ENCODE measurements at places on chromosomes 5 and 9.

GRCh38 chr5:57431759-57432158 is 50.9 kb downstream of the ACTBL2 start:
- no peak for DNase-seq

DNA sequence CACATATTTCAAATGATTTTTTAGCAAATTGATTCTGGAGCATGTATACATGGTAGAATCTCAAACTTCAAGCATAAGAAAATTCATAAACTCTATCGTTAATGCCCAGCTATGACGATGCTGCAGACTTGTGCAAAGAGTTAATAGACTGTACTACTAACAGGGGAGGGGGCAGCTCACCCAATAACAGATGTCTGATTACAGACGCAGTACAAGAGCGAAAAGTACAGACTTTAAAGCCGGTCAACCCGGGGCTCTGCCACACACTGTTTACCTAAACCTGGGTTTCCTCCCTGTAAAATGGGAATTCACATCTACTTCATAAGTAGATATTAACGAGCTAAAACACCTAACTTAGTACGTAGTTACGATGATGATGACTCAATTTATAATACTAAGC is 651 bp downstream of the TRIM23 start:
- DNase-seq = no peak

DNA sequence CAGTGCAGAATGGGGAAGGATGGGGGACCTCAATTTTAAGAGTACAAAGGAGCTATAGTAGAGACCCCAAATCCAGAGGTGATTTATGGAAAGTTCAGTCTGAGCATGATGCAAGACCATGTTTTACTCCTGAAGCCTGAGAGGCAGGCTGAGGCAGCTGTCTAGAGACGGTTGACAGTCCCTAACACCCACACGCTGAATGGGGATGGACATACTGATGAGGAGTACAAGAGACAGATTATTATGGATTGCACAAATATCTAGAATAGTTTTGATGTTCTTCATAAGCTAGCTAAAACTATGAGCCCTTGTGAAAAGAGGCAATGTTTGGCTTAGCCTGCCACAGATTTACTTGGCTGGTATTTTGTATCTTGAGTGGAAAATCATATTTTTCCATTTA is 64.5 kb downstream of the PRR16 start:
- DNase-seq = no peak

DNA sequence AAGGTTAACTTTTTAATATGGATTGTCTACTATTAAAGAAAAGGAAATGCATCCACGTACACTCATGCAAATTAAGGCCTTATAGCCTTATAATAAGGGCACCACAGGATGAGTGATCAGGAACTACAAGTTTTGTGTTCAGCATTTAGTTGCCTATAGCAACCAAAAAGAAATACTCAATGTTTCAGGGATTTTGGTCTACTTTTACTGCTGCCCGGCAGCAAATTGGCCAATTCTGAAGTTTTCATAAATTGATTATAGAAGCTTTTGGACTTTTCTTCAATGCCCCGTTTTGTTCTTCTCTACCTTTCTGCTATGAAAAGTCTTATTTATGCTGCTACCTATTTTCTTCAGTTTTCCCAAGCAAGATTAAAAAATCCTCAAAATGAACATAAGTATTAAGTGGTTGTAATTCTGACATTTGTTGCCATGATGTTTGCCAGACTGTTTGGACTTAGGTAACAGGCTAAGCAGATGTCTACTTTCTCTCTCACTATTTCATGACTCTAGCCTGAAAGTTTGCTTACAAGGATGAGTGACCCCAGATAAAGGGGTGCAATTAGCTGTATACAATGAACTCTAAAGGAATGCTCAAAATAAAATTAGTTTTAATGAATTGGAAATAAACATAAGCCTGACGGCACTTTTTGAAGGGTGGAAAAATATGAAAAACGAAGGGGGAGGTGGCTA is 391.5 kb upstream of the DAB2 start:
- no peak for DNase-seq

DNA sequence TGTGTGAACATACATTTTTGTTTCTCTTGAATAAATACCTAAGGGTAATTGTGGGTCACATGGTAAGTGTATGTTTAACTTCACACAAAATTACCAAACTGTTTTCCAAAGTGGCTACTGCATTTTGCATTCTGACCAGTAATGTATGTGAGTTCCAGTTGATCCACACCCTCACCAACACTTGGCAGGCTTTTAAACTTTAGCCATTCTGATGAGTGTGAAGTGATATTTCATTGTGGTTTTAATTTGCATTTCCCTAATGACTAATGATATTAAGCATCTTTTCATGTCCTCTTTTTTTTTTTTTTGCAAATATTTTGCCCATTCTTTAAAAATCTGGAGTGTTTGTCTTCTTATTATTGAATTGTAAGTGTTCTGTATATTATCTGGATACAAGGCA is 53.5 kb upstream of the MAST4 start:
- DNase-seq = no peak

DNA sequence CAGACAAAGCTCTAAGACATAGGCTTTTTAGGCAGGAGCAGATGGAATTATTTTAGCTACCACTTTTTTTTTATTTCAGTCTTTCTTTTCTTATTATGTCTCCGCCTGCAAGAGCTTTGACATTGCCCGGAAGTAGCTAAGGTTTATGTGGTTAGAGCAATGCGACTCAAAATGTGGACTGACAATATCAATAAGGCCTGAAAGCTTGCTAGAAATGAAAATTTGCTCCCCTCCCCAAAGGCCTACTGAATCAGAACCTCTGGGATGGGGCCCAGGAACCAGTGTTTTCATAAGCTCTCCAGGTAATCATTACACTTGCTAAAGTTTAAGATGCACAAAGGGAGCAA is 81.3 kb downstream of the SUSD1 start:
- DNase-seq = no peak

DNA sequence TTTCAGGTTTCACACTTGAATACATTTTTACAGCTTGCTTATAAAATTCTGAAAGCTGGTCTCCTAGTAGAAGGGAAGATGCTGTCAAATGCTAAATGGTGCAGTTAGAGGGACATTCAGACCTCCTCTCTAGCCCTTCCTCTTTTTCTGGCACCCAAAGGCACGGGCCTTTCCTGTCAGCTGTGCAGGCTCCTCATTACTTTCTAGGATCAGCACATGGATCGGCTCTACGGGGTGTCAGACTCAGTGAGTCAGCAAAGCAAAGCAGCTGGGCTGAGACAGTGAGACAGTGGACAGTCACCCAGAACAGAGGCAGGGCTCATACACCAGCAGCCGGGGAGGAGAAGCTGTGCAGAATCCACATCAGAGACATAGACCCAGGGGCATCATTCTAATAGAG is 80.0 kb upstream of the TNC start:
- DNase-seq = no peak

DNA sequence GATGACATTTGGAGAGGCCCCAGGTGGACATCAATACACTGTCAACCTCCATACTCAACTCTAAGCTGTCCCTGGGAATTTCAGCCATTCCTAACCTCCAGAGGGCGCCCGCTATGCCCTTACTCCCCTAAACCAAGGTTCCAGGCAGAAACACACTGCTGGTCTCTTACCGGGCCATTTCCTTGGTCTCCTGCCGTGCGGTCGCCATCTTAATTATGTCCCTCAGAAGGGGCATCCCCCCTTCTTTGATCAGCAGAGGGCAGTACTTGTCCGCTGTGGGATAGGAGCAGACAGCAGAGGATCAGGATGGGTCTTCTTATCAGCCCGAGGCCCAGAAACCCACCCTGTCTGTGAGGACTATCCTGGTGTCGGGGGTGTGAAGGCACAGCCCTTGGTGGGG is 9.3 kb upstream of the ZDHHC12 start:
- no peak for DNase-seq

- DNase-seq = no peak
These were observed at the start of gene PRR16 for GRCh38 chr5:120463991-120464626. Gene PRR16 (plus strand): TSS chr5:120464300.

- DNase-seq = no peak
These were observed 24.4 kb upstream of the SYNPO start for GRCh38 chr5:150616024-150616470.

DNA sequence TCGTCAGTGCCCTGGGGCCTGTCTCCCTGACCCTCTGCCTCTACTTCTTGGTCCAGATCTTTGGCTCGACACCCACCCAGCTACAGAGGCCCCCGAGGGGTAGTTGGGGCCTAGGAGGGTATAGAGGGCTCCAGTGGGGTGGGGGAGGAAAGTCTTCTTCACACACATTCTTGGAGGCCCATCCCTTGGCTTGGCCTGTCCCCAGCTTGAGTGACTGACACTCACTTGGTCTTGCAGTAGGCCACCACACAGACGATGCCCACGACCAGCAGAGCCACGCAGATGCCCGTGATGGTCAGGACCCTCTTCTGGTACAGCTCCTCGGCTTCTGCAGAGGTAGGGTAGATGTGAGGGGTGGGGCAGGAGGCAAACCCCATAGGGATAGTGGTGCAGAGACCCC is 59.8 kb downstream of the PSD2 start:
- no peak for DNase-seq

DNA sequence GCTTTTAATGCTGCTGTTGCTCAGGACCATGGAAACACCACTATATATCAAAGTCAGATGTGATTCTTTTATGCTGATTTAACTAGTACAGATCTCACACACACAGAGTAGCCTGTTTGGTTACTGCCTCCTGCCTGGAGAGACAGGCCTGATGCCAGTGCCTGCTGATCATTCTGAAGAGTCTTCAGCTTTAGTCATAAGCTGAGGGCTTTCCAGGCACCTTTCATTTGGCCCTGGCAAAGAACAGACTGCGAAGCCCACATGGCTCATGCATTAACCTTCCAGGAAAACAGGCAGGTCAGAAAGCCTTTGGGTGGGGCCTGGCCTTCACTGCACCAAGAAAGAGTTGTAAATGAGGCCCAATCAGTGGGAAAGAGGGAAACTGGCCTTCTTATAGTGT is 144.7 kb downstream of the SAXO1 start:
- DNase-seq = no peak

GRCh38 chr5:61822584-61822983 is 483.4 kb upstream of the KIF2A start:
- DNase-seq = no peak
